ENCODE measurements at places on chromosomes 1 and 21.

DNA sequence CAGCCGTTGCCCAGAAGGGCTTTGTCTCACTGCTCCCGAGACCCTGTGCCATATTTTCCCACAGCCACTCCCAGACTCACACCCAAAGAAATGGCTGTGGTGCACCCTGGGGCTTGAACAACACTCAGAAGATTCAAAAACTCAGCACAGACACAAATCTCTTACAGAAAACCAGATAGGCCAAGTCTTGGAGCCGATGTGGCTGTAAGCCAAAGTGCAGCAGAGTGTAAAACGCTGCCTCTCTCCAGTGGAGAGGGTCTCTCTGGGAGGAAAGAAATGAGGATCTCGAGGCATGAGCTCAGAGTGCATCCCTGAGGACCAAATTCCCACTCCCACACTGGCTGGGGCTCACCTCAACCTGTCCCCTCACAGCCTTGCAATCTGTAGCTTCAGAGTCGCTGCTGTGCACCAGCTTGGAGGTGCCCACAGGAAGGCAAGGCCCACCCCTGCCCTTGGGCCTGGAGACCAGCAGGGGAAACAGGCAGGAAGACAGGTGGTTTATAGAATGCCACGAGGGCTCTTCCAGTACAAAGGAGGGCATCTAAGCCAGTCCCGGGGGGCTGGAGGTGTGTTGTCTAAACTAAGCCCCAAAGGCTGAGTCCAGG, 171.3 kb upstream of the AJAP1 start:
- DNase-seq: no peak

DNA sequence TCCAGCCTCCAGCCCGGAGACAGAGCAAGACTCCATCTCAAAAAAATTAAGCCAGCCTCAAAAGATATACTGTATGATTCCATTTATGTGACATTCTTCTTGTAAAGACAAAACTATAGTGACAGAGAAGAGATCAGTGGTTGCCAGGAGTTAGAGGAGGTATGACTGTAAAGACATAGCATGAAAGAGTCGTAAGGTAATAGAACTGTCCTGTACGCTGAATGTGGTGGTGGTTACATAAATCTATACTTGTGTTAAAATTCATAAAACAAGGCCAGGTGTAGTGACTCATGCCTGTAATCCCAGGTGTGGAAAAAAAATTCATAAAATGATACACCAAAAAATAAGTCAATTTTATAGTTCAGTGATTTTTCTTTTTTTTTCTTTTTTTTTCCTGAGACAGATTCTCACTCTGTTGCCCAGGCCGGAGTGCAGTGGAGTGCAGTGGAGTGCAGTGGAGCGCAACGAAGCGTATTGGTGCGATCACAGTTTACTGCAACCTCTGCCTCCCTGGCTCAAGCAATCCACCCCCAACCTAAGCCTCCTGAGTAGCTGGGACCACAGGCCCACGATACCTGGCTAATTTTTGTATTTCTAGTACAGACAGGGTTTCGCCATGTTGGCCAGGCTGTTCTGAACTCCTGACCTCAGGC, 84.9 kb upstream of the CXADR start:
- DNase-seq: no peak

DNA sequence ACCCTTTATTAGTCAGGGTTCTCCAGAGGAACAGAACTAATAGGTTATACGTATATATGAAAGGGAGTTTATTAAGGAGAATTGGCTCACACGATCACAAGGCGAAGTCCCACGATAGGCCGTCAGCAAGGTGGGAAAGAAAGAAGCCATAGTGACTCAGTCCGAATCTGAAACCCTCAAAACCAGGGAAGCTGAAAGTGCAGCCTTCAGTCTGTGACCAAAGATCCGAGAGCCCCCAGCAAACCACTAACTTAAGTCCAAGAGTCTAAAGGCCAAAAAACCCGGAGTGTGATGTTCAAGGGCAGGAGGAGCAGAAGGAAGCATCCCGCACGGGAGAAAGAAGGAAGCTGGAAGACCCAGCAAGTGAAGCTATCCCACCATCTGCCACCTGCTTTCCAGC, 9.9 kb downstream of the IFNLR1 start:
- DNase-seq: no peak

DNA sequence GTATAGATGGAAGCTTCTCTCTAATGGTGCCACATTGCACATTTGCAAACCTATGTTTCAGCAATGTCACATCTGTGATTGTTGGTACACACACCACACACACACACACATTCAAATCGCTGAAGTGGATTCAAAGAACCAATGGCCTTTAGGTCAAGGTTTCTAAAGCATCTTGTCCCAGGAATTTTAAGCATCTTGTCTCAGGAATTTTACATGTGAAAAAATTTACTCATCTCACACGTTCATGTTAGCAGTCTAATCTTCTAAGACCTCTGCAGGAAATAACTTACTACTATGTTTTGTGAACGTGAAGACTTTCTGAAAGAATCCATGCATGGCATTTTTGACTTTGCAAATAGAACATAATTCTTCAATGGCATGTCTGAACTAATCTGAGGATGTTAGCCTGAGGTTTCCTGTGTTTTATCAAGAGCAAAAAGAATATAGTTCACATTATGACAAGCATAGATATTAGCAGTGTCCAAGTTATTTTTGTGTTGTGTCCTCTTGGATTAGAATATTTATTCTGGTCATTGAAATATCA, 125.1 kb downstream of the CYYR1 start:
- no peak for DNase-seq

DNA sequence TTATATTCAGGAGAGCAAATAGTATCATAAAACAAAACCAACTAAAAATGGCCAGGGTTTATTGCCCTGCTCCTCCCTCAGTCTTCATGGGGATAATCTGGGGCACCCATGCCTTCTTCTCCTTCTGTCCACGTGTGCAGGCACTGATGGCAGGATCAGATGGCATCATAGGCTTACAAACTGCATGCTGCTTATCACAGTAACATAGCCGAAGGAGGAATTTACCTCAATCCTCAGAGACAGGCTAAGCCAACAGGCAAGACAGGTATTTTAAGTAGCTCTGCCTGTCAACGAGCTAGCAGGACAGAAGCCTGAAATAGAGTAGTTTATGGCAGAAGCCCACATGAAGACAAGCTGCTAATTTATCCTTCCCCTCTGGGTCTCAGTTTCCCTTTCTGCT, 9.4 kb downstream of the LAMB3 start:
- DNase-seq: no peak

- DNase-seq: no peak
These were observed 191.7 kb downstream of the HS2ST1 start for GRCh38 chr1:87106144-87106543.

DNA sequence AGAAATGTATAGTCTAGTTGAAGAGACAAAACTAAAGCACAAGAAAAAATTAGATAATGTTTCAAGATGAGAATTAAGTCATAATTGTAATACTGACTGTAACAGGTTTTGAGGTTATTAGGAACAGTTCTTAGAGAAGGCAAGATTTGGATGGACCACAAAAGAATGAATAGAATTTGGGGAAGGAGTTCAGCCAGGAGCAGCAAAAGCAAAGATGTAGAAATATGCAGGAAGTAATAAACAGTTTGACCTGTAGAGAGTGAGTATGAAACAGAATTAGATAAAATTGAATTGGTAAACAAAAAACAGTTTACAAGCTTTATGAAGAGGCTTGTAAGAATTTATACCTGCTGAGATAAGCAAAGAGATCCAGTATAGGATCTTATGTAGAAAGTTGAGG, 16.3 kb downstream of the VPS45 start:
- no peak for DNase-seq

DNA sequence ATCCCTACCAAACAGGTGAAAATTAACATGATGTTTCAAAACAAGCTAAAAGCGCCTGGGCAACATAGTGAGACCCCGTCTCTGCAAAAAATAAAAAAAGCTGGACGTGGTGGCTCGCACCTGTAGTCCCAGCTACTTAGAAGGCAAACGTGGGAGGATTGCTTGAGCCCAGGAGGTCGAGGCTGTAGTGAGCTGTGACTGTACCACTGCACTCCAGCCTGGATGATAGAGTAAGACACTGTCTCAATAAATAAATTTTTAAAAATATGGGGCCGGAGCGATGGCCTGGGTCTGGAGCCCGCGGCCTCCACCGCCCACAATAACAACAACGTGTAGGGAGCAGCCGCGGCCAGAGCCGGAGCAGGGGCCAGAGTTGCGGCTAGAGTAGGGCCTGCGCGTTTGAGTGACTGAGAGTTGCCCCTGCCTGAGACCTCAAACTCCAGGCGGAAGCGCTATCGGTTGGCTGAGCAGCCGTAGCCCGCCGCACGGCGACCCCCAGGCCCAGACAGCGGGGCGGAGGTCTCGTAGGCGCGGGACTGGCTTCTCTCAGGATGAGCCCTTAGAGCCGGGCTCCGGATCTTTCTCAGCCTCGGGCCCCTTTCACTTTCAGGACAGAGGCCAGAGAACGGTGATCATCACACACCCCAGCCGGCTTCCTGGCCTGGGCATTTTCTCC, 41.4 kb downstream of the ZMYM1 start:
- no peak for DNase-seq
